ENCODE measurements at places on chromosomes 2 and 18.
A peak's percentile ranks its signal among the peaks of the same experiment; 100 is the strongest.

DNA sequence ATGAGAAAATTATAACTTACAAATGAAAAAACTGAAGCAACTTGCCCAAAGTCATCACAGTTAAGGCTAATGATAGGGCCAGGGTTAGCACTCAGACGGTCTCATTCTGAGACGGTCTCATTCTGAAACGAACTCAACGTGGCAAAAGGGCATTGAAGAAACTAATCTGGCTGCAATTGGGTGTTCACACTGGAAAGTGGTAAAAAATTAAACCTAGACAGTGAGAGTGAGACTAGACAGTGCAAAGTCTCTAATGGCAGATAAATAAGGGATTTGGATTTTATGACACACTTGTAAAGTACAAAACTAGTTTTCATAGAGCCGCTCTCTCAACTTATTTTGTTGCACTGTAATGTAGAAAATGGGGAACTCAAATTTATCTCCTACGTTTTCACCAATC lies 9.2 kb downstream of the LRPPRC start:
- DNase-seq: no peak

GRCh38 chr2:143828763-143829537 lies 691.0 kb downstream of the ZEB2 start:
- no peak for DNase-seq

- peak; percentile 94 for DNase-seq
Observed at GRCh38 chr2:216539791-216540241, 41.2 kb downstream of the RPL37A start.

GRCh38 chr2:11651856-11652548 lies 18.0 kb downstream of the NTSR2 start:
- DNase-seq: no peak

DNA sequence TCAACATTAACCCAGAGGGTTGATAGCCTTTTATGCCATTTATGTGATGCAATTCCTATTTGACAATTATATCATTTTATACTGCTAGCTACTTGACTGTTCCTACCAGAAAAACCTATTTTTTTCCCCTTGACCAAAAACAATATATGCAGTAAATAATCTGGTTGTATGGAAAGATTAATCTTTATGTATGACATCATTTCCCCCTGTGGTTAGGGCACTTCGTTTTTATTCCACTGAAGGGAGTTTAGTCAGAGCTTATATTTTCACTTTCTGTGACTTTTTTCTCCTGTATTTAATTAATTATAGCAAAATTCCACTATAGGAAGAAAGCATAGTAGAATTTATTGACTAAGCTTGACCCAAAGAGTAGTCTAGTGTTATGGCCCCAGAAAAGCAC lies 107.6 kb downstream of the HAUS1 start:
- no peak for DNase-seq

GRCh38 chr18:289026-289425 lies 21.2 kb upstream of the THOC1 start:
- DNase-seq: no peak

- no peak for DNase-seq
Observed at GRCh38 chr18:79504034-79504433, 108.3 kb downstream of the NFATC1 start.

GRCh38 chr2:140122001-140122400 lies 1341.8 kb upstream of the NXPH2 start:
- no peak for DNase-seq

GRCh38 chr2:104703669-104704068 lies 150.2 kb upstream of the POU3F3 start:
- no peak for DNase-seq

GRCh38 chr2:54212456-54212855 lies 43.6 kb downstream of the TSPYL6 start:
- no peak for DNase-seq

- DNase-seq: no peak
Observed at GRCh38 chr2:120956486-120957156, 221.0 kb downstream of the GLI2 start.

DNA sequence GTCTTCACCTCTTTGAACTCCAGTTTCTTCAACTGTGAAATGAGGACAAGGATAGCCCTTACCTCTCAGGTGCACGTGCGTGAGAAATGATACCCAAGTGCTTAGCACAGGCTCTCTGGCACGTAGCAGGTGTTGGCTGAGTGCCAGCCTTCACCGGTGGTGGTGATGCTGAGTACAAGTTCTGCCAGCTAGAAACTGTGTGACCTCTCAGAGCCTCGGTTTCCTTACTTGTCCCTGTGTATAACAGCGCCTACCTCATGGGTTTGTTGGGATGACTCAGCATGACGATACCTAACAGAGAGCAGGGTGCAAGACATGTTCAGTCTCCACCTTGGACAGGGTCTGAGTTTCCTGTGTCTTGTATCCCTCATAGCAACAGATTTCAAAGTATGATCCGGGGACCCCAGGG lies 205.1 kb downstream of the TNS1 start:
- peak; percentile 85 for DNase-seq

GRCh38 chr2:229610872-229611271 lies 103.5 kb downstream of the DNER start:
- no peak for DNase-seq

DNA sequence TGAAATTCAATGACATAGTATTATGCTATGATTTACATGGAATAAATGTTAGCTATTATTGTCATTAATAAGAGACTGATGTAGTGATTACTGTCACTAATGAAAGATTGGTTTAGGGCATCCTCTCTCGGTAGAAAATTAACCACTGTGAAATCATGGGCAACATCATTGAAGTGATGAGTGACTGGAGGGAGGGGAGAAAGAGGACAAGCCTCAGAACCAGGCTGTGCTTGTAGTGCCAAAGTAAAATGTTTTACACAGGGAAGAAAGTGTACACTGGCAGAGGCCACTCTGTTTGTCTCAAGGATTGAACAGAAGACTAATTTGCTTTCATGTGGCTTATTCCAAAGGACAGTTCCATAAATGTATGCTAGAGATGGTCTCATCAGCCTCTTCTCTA lies 456.2 kb upstream of the TCF4 start:
- DNase-seq: no peak

DNA sequence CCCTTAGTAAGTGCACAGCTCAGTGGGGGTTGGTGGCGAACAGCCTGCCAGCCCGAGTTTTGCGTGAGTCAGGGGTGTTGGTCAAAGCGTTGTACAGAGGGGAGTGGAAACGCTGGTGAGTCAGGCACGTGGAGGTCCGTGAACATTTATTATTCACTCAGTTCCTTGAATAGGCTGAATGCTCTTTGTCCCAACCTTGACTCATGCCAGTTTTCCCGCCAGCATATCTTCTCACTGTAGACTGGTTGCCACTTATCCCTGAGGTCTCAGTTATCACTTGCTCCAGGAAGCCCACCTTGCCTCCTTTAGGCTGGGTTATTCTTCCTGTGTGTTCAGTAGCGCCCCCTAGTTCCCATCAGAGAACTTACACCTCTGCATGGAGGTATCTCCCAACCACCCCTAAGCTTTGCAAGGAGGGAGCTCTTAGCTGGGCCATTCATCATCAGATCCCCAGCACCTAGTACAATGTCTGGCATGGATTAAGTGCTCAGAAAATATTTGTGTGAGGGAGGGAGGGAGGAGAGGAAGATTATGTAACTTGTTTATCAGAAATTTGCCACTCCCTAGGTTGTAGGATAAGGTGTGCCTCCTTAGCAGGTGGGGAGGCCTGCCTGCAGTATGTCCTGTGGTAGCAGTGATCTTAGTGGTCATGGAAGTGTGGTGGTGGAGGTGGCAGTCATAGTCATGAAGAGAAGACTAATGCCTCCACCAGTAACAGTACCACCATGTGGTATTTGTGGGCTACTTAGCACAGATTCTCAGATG lies 72.1 kb downstream of the CABLES1 start:
- DNase-seq: no peak

- no peak for DNase-seq
Observed at GRCh38 chr2:241109210-241110088, 7.4 kb upstream of the MTERF4 start.

DNA sequence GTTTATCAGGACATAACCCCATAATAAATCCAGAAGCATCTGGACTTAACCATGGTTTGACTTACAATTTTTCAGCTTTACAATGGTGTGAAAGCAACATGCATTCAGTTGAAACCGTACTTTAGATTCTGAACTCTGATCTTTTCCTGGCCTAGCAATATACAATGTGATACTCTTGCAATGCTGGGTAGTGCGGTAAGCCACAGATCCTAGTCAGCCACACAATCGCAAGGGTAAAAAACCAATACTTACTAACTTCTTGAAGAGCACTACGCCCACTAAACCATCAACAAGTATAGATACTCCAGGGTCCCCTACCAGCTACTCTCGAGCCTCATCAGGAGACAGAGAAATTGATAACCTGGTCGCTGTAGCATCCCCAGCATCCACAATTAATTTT lies 71.0 kb upstream of the CCDC150 start:
- no peak for DNase-seq

GRCh38 chr2:97907369-97908100 lies 88.2 kb downstream of the TMEM131 start:
- no peak for DNase-seq

- no peak for DNase-seq
Observed at GRCh38 chr2:136000502-136000901, 15.1 kb upstream of the DARS1 start.

DNA sequence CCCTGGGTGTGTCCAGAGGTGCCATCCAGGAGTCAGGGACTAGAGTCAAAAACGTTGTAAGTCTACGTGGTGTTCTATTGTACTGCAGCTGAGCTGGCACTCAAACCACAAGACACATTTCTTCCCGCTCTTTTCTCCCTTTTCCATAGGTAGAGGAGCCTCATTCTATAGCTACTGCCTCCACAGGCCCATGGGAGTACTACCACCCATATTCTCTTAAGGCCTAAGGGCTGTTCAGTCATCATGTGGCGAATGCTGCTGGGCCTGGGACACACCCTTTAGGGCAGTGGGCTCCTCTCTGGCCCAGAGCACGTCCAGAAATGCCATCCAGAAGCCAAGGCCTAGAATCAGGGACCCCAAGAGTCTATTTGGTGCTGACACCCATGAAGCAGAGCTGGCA lies 1271.7 kb downstream of the CNTNAP5 start:
- DNase-seq: no peak

- DNase-seq: no peak
Observed at GRCh38 chr18:42773870-42774269, 341.6 kb downstream of the RIT2 start.

DNA sequence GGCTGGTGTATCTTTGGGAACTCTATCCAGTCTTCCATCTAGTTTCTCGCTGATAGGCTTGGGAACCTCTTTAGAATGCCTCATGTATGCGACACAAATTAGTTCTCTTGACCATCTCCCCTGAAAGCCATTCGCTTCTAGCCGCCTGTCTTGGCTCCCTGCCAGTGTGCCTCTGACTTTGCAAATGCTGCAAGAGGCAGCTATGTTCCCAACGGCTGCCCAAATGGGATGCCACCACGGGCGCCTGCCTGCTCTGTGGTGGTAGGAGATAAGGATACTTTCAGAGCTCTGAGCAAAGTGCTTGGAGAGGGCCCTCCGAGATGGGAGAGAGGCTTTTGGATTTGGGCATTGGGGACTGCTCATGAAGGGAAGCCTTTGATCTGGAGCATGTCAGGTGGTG lies 77.7 kb upstream of the IGFBP5 start:
- DNase-seq: no peak

GRCh38 chr2:86272111-86272510 lies 65.3 kb downstream of the REEP1 start:
- no peak for DNase-seq

DNA sequence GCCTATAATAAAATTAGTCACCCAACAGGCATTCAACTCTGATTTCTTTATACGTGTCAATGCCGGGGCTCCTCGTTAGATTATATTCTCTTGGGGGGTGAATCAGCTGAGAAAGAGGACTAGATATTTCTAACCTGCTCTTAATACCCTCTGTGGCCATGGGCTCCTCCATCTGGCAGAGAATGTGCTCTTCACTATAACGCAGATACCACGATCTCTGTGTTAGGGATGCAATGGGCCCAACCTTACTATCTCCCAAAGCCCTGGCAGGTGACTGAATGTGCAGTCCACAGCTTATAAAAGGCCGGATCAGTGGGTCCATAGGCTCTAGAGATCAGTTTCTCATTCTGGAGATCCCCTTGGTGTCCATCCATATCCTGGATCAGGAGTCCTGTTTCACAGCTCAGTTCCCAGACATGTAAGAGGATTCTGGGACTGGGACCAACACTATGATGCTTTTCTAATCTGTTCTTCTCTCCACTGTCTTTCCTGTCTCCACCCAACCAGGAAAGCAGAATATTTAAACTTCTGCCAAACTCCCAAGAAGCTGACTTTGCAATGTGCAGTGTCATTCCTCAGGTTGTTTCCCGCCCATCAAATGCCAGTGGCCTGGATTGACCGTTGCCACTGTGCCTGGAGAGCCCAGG lies 71.4 kb upstream of the CELF4 start:
- DNase-seq: no peak

GRCh38 chr2:106187273-106187891 lies 6.7 kb downstream of the UXS1 start:
- DNase-seq: no peak

- DNase-seq: no peak
Observed at GRCh38 chr18:35619941-35620340, 38.4 kb downstream of the GALNT1 start.

- no peak for DNase-seq
Observed at GRCh38 chr2:144834998-144835633, 315.2 kb upstream of the ZEB2 start.

GRCh38 chr2:104088745-104089144 lies 765.2 kb upstream of the POU3F3 start:
- no peak for DNase-seq

GRCh38 chr2:150643114-150643725 lies 155.8 kb upstream of the RND3 start:
- no peak for DNase-seq

GRCh38 chr2:170816504-170817092 lies at the start of gene GAD1:
GAD1 (plus strand) TSS chr2:170816887; CDS start chr2:170818592, 1,705 bp downstream.
- peak; percentile 86 for DNase-seq

- DNase-seq: no peak
Observed at GRCh38 chr2:102770506-102770905, 8.7 kb downstream of the TMEM182 start.

- no peak for DNase-seq
Observed at GRCh38 chr2:129274038-129274415, 705.4 kb upstream of the RAB6C start.

GRCh38 chr2:238053191-238053776 lies 7.5 kb upstream of the SCLY start:
- no peak for DNase-seq

- peak; percentile 77 for DNase-seq
Observed at GRCh38 chr2:96945014-96945413, 41.4 kb downstream of the FAM178B start.

DNA sequence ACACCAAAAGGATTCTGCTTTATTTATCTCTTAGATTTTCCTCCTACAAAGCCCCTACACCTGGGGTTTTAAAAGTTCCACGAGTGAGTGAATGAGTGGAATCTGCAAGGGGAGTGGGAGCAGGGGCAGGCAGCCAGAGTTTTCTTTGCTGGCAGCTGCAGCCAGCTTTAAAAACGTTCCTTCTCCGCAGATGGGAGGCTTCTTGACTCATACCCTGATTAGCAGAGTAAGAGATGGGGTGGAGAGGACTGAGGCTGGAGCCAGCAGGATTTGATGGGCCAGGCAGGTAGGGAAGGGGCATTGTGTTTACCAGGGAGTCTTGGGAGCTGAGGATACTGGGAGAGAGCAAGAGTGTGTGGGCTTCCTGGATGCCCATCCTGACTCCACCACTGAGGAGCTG lies 99.6 kb upstream of the TNP1 start:
- no peak for DNase-seq

GRCh38 chr18:48840491-48840877 lies 110.3 kb downstream of the SMAD7 start:
- no peak for DNase-seq

GRCh38 chr2:74862020-74862964 lies 28.4 kb downstream of the HK2 start:
- no peak for DNase-seq

Measured in NCI-H2029 (cell line).